ENCODE measurements at places on chromosomes 11 and 22.

GRCh38 chr22:30643055-30643875 lies 7.7 kb downstream of the SLC35E4 start:
- DNase-seq: no peak

GRCh38 chr11:108693852-108694251 lies 29.0 kb downstream of the DDX10 start:
- no peak for DNase-seq

- no peak for DNase-seq
These were observed 3.1 kb upstream of the ADORA2A start for GRCh38 chr22:24424001-24424900.

GRCh38 chr22:40525250-40525884 lies 111.2 kb downstream of the MRTFA start:
- no peak for DNase-seq

- DNase-seq: no peak
These were observed 18.8 kb downstream of the APOL2 start for GRCh38 chr22:36220451-36220921.

GRCh38 chr11:86663761-86664160 lies 8.7 kb downstream of the ME3 start:
- DNase-seq: no peak

DNA sequence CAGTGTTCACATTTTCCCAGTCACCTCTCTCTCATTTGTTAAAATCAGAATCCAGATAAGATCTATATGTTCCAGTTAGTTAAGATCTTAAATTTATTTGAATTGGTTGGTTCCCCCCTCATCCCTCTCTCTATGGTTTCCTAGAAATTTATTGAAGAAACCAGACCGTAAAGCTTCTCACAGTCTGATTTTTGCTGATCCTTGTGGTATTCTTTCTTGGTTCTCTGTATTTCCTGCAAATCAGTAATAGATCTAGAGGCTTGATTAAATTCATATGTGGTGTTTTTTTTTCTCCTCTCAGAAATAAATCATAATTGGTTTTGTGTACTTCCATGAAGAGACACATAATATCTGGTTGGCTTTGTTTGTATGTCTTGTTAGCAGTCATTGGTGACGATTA lies 147.5 kb downstream of the TMEM135 start:
- no peak for DNase-seq

GRCh38 chr11:115409691-115410220 lies 94.5 kb downstream of the CADM1 start:
- no peak for DNase-seq

GRCh38 chr22:39932918-39933649 lies 27.1 kb upstream of the TMA7B start:
- DNase-seq: no peak

DNA sequence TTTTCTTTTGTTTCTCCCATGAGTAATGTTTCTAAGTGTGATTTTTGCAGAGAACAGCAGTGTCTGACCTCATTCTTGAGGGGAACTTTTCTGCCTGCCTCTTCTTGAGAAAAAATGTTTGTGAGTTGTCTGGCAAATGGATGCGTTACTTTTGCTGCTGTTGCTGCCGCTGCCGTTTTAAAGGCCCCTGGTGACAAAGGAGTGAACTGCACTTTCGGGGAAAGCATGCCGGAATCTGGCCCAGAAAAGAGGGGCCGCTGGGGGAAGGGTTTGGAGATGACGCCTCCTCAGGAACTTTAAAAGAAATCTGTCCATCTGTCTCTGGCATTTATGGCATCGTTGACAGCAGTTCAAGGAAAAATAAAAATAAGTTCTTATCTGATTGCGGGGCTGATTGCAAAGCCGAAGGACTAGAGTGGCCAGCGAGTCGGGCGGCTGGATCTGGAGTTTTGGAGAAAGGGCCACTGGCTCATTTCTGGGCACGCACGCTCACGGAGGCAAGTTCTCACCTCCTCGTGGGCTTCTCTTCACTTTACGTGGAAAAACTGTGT lies 16.5 kb downstream of the ZBTB16 start:
- DNase-seq: peak; percentile 89

- DNase-seq: no peak
These were observed 9.2 kb upstream of the EIF3M start for GRCh38 chr11:32574421-32574820.

DNA sequence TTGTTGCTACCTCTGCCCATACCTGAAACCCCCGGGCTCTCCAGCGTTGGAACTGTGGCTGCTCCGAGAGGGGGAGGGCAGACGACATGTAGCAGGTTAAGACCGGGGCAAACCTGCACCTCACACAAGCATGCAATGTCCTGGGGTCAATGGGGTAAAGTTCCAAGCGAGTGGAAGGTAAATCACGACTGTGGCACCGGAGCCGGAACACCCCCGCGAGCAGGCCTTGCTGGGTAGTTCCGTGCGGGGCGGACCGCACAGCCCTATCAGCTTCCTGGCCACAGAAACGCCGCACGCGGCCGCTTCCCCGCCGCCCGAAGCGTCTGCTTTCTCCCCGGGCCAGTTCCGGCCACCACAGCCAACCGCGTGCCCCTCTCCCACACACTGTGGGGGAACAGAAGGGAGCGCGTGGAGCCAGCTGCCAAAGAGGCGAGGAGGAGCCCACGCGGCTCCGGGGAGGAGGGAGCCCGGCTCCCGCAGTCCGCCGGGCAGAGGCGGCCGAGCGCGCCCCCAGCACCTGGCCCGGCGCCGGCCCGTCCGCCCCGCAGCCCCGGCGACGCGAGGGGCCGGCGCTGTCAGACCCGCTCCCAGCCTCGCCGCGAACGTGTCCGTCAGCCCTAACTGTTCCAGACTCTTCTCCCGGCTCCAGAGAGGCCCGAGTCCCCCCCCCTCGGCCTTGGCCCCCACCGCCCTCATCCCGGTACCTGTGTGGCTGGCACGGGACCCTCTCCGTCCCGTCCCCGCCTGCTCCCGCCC lies 1.6 kb downstream of the SPTBN2 start:
- DNase-seq: no peak

DNA sequence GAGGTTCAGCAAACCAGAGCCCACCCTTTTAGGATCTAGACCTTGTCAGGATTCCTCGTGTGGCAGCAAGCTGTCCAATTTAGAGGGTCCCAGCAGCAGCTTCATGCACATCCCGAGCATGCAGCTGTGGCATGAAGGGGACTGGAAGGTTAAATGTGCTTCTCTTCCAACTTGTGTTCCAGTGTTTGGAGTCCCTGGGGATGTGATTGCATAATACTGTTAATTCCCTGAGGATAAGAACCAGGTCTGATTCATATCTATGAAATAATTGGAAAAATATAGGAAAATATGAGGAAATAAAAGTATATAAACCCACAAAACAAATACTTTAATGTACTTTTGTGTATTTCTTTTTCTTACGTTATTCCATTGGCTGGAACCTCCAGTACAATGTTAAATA lies 130.5 kb downstream of the MORC2 start:
- DNase-seq: no peak

DNA sequence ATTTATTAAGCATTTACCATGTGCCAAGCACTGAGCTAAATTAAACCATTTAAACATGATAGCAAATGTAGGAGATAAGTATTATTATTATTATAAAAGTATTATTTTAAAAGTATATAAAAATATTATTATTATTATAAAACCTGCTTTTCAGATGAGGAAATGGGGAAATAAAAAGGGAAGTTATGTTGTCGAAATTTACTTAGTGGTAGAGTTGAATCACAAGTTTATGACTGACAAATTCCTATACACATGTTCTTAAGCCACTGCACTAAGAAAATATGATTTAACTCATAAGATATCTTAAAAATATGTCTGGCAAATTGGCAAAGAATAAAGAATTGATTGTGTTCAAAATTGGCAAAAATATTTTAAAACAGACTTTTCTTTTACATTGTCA lies 53.8 kb downstream of the CASP12 start:
- no peak for DNase-seq

GRCh38 chr11:13166036-13166435 lies 111.6 kb upstream of the BMAL1 start:
- no peak for DNase-seq

- no peak for DNase-seq
These were observed 8.8 kb downstream of the KREMEN1 start for GRCh38 chr22:29081517-29082236.

DNA sequence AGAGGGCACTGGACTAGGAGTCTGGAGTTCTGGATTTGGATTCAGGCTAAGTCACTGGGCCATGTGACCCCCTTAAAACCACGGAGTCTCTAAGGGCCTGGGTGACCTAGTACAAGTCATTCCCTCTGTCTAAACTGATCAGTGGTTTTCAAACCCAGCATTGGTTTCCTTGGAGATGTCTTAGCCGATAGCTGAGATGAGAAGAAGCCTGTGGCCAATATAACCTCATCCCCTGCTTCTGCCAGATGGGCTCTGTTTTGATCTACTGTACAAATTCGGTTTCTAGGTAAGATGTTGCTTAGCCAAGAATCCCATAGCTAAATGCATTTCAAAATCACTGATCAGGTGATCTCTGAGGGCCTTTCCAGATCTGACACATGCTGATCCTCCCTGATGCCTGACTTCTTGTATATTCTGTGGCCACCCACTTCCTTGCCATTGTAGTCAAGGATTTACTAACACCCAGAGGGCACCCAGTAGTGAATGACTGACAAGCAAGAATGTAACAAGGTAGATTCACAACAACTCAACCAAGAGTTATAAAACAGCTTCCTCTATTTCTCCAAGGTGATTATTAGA lies 53.1 kb downstream of the GALNT18 start:
- no peak for DNase-seq

- DNase-seq: no peak
These were observed 227.5 kb downstream of the CTTN start for GRCh38 chr11:70625582-70626518.

- DNase-seq: no peak
These were observed 10.8 kb downstream of the GNB1L start for GRCh38 chr22:19843857-19844376.

DNA sequence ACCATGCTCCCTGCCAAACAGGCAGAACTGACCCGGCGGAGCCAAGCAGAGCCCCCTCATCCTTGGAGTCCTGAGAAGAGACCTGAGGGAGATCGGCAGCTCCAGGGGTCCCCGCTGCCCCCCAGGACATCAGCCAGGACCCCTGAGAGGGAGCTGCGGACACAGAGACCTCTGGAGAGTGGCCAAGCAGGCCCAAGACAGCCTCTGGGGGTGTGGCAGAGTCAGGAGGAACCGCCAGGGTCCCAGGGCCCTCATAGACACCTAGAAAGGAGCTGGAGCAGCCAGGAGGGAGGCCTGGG lies 37.5 kb downstream of the TRIOBP start:
- DNase-seq: no peak

DNA sequence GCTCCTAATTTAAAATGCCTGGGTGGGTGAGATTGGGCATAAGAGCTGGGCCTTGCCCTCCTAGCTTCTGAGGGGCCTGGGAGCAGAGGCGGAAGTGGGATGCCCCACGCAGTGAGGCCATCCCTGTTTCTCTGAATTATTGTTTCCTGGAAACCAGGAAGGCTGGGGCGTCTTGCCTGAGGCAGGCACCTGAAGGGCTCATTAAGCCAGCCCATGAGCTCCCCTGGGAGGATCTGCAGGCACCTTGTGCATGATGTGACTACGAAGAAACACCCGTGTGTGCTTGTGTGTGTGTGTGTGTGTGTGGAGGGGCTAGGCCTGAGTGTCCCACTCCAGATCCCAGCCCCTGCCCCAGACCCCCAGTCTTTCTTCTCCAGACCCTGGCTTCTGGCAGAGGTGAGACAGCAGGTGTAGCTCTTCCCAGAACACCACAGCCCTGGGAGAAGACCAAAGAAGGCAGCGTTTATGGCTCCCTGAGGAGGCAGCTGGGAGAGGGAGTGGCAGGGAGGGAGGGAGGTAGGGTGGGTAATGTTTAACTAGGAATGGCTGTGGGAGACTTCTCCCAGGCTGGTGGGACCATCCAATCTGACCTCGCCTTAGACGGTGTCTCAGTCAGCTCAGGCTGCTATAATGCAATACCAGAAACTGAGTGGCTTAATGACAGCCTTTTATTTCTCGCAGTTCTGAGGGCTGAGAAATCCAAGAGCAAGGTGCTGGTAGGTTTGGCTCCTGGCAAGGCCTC lies 2.1 kb upstream of the BATF2 start:
- DNase-seq: no peak

DNA sequence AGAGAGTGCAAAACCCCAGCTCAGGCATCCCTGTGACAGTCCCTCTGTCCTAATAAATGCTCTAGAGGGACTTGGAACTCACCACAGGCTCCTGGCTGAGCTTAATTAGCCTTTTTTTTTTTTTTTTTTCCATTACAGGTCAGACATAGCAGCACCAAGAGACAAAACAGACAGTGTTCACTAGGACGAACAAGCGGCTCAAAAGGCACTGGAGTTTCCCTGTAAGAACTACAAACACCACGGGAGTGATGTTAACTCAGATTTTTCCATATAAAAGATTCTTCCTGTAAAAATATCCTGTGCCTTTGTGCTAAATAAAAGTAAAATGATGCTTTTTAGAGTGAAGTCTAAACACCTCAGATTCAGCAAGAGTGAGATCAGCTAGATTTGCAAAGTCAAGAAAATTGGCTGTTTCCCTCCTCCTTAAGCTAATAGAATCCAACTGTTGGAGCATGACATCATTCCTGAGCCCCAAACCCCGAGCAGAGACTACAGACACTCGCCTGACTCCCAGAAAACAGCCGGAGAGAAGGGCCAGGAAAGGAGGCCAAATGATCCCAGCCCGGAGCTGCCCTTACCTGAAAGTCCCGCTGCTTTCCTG lies 101.0 kb upstream of the AKIP1 start:
- DNase-seq: no peak

DNA sequence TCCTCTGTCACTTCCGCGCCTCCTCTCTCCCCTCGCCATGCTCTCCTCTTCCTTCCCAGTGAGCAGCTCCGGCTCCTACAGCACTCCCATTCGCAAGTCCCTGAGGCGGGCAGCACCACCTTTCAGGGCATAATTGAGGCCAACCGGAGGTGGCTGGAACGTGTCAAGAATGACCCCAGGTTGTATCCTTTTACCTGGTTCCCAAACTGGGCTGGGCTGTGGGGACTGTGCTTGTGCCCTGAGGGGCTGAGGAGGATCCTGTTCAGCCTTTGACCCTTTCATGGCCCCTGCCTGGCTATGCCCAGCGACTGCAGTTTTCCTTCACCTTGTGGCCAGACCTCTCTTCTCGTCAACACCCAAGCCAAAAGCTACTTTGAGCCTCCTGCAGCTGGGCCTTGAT lies 84.1 kb downstream of the CEP164 start:
- DNase-seq: no peak

GRCh38 chr11:123265951-123266350 lies 70.9 kb upstream of the CLMP start:
- no peak for DNase-seq

- DNase-seq: no peak
These were observed 66.6 kb upstream of the ASPHD2 start for GRCh38 chr22:26362471-26362870.

DNA sequence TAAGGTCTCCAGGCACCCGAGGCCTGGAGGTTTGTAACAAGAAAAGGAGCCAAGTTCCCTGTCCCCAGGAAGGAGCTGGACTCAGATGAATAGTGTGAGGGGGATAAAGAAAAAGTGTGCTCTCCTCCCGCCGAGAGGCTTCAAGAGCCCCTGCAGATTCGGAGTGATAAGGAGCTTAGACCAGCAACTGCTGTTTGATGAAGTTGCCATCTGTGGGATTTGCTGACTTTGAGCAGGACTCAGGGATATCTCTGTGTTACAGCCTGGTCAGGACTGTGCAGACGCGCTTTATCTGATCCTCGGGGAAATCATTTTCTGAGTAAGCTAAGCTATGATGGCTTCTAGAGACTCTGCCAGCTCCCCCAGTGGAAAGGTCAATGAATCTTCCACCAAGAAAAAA lies 1017.0 kb downstream of the TBC1D22A start:
- no peak for DNase-seq

GRCh38 chr11:267491-267994 lies 10.7 kb upstream of the NLRP6 start:
- peak; percentile 73 for DNase-seq
